Left cardiac atrium (tissue), 4 donors: ENCODE measurements at places on chromosomes 7 and 10. TPM values are rescaled to one million over a fixed set of nuclear protein-coding genes. Genes with fewer than 3 reads are reported as not detected.

- no peak for DNase-seq
These were observed 698.1 kb downstream of the GRID1 start for GRCh38 chr10:85668522-85668921.

- no peak for DNase-seq
These were observed 600.9 kb upstream of the MKI67 start for GRCh38 chr10:128727114-128727513.

DNA sequence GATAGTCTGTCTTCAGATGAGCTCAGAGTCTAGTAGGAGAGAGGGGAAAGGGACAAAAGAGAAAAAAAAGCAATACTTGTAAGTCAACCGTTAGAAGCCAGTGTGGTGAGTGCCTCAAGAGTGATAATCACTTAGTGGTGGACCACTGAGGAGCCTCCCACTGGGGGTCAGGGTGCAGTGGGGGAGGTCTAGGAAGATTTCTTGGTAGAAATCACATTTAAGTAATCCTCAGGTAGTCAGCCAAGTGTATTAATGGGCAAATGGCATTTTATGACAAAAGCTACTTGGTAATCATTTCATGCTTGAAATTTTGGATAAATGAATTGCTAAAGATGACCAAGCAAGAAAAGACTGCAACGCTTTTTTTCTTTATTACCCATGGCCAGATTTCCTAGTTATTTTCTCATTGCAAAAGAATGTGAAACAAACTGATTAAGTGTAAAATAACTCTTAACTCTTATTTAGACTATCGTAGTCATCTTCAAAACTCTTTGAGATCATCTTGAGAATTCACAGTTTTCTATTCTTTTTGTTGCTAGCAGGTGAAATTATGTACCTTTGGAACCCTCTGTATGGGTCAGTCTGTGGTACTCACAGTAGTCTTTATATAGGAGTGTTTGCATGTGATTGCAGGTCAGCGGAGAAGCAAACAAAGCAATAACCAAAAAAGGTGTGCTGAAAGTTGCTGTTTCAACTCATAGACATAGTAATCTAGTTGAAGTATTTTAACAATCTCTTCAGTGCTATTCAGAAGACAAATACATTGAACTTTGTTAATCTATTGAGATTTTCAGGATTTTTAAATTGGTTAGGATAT, 63.9 kb downstream of the PPP1R9A start:
- DNase-seq: no peak

- no peak for DNase-seq
These were observed 45.5 kb upstream of the PIK3CG start for GRCh38 chr7:106819546-106819945.

Gene ZNF485
- total RNA-seq: 2.0 TPM
